NCI-H2029 treated with DMSO at 0.1 percent for 48 hours (cell line): ENCODE measurements at places on chromosomes 6 and 20.

DNA sequence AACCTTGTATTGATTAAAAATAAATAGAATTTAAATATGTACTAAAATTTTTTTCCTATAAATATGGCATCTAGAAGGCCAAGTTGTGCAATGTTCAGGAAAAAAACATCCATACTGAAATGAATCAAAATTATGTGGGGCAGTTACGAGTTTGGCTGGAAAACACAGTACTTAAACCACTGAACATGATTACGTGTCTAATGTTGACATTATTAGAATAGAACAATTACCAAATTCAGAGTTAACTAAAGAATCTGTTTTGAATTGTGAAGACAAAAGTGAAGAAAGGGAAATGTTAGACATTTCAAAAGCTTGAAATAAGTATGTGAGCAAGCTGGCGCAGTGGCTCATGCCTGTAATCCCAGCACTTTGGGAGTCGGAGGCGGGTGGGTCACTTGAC is 57.2 kb downstream of the KLHL31 start:
- DNase-seq, result no peak

- DNase-seq, result no peak
Observed at GRCh38 chr20:61661025-61661424, 404.7 kb downstream of the TAF4 start.

GRCh38 chr20:52994184-52994970 is 22.2 kb downstream of the TSHZ2 start:
- no peak for DNase-seq

- DNase-seq, result no peak
Observed at GRCh38 chr20:20343932-20344331, 24.0 kb upstream of the INSM1 start.

DNA sequence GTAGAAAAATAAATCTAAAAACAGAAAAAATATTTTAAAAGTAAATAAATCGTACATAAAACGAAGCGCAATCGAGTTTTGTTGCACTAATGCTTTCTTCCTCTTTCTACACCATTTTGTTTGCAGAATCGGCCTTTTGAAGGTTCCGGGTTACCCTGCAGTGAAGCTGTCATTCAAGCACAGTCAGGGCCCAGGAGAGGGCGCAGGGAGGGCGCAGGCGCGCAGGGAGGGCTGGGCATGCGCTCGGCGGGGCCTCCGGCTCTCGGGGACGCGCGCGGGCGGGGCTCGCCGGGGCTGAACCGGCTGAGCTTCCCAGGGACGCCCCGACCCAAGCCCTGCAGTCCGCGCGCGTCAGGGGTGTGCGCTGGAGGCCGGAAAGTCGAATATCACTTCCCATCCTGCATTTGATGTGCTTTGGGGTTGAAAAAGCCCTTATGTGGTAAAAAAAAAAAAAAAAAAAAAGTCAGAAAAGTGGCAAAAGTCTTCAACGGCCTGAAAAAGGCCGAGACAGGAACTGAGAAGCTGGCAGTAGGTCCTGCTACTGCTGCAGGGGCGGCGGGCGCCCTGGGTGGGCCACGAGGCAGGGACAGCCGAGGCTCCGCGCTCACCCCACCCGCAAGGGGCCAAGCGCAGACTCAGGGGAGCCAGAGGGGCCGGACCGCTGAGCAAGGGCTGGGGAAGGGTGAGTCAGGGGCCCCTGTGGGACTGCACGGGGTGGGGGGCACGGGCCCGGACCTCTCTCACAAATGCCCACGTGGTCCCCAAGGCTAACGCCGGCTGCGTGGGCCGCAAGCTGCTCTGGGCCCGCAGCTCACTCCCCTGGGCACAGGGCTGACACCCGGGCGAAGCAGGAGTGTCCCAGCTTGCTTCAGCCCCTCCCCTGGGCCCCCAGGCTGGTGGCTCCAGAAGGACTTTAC is 40.5 kb downstream of the THBS2 start:
- peak; percentile 92 for DNase-seq

GRCh38 chr6:89357390-89357789 is 4.9 kb upstream of the UBE2J1 start:
- DNase-seq, result no peak

DNA sequence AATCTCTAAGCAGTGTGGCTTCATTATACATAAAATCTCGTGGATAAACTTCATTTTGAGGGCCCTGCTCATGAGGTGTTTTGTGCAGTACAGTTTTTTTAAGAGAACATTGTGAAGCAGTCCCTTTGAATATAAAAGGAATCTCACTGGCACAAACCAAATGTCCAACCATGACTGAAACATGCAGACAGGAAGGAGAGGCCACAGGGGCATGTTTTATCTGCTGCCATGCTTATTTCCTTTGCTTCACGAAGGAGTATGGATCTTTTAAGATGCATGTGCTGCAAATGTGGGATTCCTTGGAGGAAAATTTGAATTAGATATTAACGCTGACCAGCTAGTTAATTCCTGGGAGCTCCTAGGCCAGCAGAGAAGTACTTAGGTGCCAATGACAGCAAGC is 192.3 kb downstream of the DST start:
- DNase-seq, result no peak

GRCh38 chr6:71902261-71902660 is 15.9 kb downstream of the RIMS1 start:
- DNase-seq, result no peak

- no peak for DNase-seq
Observed at GRCh38 chr20:54167909-54168872, 5.6 kb downstream of the CYP24A1 start.

GRCh38 chr20:462199-462991 is at the start of gene TBC1D20:
Gene TBC1D20 (minus strand): TSS chr20:462533. CDS start chr20:462405, 128 bp downstream.
- peak; percentile 46 for DNase-seq

DNA sequence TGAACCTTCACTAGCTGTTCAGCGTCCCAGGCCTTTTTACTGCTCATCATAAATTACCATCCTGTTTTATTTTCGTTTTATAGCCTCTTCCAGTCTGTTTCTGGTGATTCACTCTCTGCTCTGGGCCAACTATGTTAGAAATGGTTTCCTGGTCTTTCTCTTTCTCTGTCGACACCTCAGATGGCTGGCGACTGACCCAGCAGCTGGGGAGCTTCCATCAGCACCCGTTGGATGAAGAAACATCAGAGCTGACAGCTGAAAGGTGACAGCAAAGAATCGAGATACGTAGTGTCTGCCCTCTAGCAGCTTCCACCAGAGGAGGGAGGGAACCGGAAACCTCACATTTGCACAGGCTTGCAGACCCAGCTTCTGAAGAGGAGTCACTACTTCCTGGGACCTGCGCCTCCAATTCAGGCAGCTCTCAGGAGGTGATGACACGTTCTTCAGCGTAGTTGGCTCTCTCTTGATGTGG is 82.9 kb upstream of the MLN start:
- no peak for DNase-seq

DNA sequence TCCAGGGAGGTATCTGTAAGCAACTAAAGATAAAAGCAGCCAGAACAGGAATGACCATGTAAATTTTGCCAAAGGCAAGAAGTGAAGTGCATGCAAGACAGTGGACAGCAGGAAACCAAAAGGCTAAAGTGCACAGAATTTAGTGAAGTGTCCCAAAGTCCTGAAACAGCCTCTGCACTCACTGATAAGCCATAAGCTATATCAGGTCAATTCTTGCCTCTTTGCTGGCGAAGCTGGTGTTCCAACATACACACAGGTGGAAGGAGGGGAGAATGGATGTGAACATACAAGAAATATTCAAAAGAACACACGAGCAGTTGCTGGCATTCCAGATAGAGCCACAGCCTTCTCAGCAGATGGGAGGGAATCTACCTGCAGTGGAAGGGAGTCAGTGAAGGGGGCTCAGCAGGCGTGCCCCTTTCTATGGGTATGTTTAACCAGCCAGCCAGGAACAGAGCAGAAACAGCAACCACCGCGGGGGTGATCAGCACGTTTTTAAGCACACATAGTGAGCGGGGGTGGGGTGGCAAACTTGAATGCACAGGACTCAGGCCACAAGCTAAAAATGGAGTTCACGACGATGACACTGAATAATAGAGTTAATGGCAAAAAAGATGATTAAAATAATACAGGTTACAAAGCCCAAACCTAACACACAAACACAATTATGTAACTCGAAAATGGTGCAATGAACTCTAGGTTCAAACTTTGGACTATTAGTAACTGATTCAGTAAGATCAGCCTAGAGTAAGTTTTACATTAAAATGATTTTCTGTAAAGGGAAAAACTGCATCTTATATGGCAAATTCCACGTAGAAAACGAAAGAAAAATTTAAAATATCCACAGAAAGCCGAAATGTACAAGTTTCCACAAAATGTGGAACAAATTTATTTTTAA is 1.2 kb downstream of the ECI2 start:
- no peak for DNase-seq

GRCh38 chr6:95819939-95820338 is 195.8 kb upstream of the FUT9 start:
- no peak for DNase-seq

- no peak for DNase-seq
Observed at GRCh38 chr20:56806952-56807517, 177.9 kb downstream of the TFAP2C start.

- peak; percentile 66 for DNase-seq
Observed at GRCh38 chr6:3294921-3295871, 36.4 kb downstream of the PSMG4 start.

- DNase-seq, result no peak
Observed at GRCh38 chr6:81166770-81167169, 585.7 kb downstream of the TENT5A start.

GRCh38 chr20:4165984-4166725 is 150.8 kb upstream of the RNF24 start:
- no peak for DNase-seq

DNA sequence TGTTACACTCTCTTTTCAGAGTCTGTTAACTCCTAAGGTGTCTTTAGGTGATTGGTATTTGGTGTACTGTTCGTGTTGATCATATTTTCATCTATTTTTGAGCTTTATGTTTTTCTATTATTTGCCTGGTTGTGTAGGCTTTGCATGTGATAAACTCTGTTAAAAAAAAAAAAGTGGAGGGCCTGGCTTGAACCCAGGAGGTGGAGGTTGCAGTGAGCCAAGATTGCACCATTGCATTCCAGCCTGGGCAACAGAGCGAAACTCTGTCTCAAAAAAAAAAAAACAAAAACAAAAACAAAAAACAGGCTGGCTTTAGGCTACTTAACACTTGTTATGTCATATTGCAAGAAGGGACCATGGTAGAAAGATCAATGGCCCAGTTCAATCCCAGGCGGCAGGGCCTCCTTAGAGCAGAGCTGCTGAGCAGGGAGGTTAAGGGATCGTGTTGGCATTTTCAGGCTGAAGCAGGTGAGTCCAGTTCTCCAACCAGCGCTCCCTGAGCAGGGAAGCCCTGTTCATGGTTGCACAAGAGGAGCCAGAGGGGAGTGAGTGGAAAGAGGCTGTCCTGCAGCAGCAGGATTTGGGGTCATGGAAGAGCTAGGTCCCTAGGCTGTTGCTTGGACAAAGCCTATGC is 8.5 kb downstream of the PYGB start:
- no peak for DNase-seq

GRCh38 chr20:39825950-39826349 is 863.1 kb downstream of the MAFB start:
- no peak for DNase-seq

DNA sequence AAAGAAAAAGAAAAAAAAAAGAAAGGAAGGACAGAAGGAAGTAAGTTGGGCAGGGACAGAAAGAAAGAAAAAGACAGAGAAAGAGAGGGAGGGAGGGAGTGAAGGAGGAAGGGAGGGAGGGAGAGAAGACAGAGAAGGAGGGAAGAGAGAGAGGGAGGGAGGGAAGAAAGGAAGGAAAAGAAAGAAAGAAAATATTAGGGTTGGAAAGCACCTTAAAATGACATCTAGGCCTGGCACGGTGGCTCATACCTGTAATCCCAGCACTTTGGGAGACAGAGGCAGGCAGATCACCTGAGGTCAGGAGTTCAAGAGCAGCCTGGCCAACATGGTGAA is 33.2 kb downstream of the FASTKD5 start:
- DNase-seq, result no peak

- DNase-seq, result no peak
Observed at GRCh38 chr20:858011-858410, 24.5 kb downstream of the FAM110A start.

- DNase-seq, result no peak
Observed at GRCh38 chr6:21469213-21469612, 124.3 kb upstream of the SOX4 start.

GRCh38 chr20:31341470-31341869 is 26.9 kb upstream of the DEFB118 start:
- no peak for DNase-seq

GRCh38 chr20:49291200-49291599 is 13.3 kb upstream of the ZNFX1 start:
- DNase-seq, result no peak

- DNase-seq, result no peak
Observed at GRCh38 chr20:25453035-25453810, 45.8 kb downstream of the GINS1 start.

- DNase-seq, result no peak
Observed at GRCh38 chr20:39347626-39348025, 385.5 kb downstream of the DHX35 start.

DNA sequence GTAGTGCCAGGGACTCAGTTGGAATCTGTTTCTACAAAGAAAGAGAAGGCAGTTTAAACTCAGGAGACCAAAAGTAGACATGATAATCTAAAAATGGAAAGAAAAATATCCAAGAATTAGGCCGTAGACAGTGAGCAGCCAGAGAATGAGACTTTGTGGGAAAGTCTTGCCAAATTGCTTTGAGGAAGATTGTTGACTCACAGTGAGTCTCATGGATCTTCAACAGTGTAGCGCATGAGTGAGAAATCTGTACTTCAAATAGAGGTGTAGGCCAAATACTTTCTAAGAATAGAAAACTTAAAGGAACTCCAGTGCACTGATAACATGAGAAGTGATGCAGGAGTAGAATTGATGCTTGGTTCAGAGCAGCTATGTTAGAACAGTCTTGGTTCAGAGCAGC is 284.5 kb downstream of the HTR1B start:
- no peak for DNase-seq

GRCh38 chr6:166643891-166644590 is 17.0 kb upstream of the RPS6KA2 start:
- DNase-seq, result no peak

DNA sequence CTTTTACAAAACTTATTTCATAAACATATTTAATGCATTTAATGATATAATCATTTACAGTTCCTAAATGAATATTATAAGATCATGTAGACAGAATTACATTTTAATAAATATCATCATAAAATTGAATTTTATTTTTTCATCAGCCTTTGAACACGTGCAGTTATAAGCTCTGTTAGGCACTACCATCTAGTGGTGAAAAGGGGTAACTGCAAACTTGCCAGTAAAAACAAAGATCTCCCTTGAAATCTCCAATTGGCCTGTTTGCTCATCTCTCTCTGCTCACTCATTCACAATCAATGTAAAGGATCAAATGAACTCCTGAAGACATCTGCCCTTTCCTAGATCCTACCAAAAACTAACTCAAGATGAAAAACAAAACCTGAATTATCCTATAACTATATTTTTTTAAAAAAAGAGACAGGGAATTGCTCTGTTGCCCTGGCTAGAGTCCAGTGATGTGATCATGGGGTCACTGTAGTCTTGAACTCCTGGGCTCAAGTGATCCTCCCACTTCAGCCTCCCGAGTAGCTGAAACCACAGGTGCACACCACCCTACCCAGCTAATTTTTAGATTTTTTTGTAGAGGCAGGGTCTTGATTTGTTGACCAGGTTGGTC is 31.7 kb downstream of the SAMHD1 start:
- DNase-seq, result peak; percentile 51

GRCh38 chr6:57135885-57136284 is 36.2 kb upstream of the BAG2 start:
- DNase-seq, result no peak
